ENCODE measurements at places on chromosomes 7 and 10.

- no peak for DNase-seq
These were observed 87.2 kb downstream of the NRF1 start for GRCh38 chr7:129698516-129699418.

DNA sequence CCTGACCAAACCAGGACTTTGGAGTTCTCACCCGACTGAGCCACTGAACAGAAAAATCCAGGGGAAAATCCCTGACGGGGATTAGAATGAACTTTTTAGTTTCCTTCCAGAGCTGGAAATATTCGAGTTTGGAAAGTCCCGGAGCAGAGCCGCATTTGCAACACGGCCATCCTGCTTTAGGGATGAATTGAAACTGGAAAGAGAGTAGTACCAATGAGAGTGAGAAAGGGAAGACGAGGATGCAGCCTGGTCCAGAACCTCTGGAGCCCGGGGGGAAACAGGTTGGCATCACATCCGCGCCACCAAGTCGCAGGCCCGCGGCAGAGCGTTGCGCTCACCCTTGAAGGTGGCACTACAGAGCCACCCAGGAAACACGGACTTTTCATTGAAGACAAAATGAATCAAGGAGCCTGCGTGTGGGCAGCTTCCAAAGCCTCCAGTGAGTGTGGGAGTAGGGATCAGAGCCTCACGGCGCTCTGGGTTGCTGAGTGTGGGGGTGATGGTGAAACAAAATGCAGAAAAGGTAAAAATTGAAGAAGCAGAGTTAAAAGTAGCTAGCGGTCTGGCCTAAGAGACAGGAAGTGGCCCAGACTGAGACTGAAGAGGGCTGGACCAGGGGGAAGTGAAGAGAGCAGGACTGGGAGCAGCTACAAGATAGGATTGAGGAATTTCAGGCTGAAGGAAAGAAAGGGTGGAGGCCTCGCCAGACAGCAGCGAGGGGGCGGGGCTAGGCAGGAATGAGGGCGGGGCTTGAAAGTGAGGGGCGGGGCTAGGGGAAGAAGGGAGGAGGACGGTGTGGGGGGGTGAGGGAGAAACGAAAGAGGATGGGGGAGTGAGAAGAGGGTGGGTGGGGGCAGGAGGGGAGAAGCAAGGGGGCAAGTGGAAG, 1.8 kb downstream of the SMURF1 start:
- no peak for DNase-seq

- no peak for DNase-seq
These were observed 109.9 kb downstream of the HECTD2 start for GRCh38 chr10:91519899-91520514.

GRCh38 chr7:151060113-151060415, 675 bp downstream of the SLC4A2 start:
- DNase-seq = no peak

All from GOT3 (cell line).